ENCODE measurements at places on chromosomes 12 and 14. TPM values are rescaled to one million over a fixed set of nuclear protein-coding genes. Genes with fewer than 3 reads are reported as not detected.

GRCh38 chr12:6340032-6340638 is 1.7 kb downstream of the TNFRSF1A start:
- H3K36me3 ChIP-seq: peaks cover 6% of the 10 kb centered on the region
- H3K4me1 ChIP-seq: peaks cover 33% of the 10 kb centered on the region
- no peak for DNase-seq
- no peak overlapping the region for H3K27ac ChIP-seq

- no peak overlapping the region for H3K4me3 ChIP-seq
- no peaks in the 10 kb centered on the region for H3K36me3 ChIP-seq
- H3K27me3 ChIP-seq: no peaks in the 10 kb centered on the region
- no peak overlapping the region for H3K27ac ChIP-seq
- H3K4me1 ChIP-seq: peaks cover 6% of the 10 kb centered on the region
- DNase-seq: peak; percentile 56
These were observed 169.0 kb upstream of the EEA1 start for GRCh38 chr12:93098077-93098476.

DNA sequence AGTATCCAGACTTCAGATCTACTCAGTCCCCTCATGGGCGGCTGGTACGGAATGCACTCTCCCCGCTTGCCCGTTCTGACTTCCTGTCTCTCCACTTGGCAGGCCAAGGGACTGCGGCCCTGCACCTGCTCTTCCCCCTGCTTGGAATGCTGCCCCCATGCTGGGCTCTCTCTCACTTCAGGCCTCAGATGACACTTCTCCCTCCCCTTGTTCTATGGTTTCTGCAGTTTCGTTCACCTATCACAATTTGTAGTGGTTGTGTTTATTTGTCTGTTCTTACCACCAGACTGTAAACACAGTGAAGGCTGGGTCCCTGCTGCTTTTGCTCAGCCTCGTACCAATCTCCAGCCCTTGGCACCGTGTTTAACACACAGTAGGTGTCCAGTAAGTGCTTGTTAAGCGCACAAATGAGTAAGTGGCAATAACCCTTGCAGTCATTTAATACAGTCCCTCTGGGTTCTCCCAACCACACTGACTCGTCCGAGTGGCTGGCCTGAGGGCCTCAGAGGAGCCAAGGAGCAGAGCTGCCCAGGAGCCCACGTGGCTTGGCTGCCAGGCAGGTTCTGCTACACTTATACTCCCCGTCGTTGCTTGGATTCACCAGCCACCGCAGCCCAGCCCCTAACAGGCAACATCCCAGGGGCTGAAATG is 11.8 kb downstream of the SLC6A12 start:
- H3K4me3 ChIP-seq: no peak overlapping the region
- H3K36me3 ChIP-seq: no peaks in the 10 kb centered on the region
- H3K4me1 ChIP-seq: no peaks in the 10 kb centered on the region
- no peak overlapping the region for H3K27ac ChIP-seq
- no peak for DNase-seq

DNA sequence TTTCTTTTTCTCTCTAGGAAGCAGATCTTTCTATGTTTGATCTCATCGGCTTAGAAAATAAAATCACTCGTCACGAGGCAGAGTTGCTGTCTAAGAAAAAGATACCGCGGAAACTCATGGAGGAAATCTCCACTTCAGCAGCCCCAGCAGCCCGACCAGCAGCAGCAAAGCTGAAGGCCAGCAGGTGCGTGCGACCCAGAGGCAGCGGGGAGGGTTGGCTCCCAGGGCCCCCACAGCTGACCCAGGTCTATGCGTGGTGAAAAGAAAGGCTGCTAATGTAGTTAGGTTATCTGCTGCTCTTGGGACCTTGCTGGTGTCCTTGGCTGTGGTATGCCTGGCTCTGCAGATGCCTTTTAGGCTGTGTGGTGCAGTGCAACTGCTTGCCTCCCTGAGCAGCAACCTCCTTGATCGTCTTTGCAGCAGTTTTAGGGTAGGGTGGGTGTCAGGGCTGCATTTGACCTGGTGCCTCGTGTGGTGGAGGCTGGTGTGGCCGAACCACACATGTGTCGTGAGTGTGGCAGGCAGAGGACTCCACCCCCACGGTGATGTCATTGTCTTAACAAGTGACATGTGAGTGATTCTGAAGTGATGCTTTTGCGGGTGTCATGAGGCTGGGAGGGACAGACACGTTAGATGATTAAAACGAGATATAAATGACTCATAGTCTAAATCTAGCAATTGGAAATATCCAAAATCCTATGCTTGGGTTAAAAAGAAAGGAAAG is 68.6 kb downstream of the EP400 start:
- no peaks in the 10 kb centered on the region for H3K27me3 ChIP-seq
- H3K27ac ChIP-seq: no peak overlapping the region
- DNase-seq: no peak
- no peaks in the 10 kb centered on the region for H3K4me1 ChIP-seq
- peaks cover 44% of the 10 kb centered on the region for H3K36me3 ChIP-seq

DNA sequence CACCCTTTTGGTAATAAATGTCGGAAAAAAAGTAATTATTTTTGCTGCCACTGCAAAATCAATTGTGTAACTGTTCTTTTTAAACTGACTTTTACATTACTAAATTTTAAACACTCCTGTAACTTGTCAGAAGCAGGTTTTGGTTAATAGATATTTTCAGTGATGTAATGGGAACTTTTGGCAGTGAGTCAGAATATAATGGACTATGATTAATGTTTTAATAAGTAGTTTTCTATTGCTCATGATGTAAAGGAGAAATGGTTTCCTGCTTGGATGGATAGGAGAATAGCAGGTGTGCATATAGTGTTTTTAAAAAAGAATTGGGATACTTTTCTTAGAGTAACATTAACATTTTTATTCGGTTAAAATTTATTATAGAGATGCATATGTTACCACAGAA is 58.8 kb downstream of the TRMT5 start:
- no peak for DNase-seq
- H3K36me3 ChIP-seq: peaks cover 2% of the 10 kb centered on the region
- H3K27me3 ChIP-seq: no peaks in the 10 kb centered on the region
- H3K27ac ChIP-seq: no peak overlapping the region
- peaks cover 7% of the 10 kb centered on the region for H3K4me1 ChIP-seq

DNA sequence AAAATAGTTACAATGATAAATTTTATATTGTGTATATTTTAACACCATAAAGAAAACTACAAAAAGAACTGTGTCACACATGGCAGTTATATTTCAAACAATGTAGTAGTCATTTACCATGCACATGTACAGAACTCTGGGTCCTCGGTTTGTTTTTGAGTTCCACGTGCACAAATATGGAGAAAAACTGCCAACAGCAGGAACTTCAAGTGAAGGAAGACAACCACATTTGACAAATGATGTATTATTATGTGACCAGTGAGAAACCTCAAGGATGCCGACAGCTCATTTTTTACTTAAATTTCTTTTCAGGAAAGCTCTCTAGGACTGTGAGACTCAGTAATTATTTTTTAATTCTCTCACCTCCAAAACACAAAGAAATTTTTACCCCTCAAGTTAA is 244.2 kb upstream of the USP15 start:
- no peaks in the 10 kb centered on the region for H3K36me3 ChIP-seq
- no peak for DNase-seq
- H3K4me3 ChIP-seq: no peak overlapping the region
- H3K4me1 ChIP-seq: no peaks in the 10 kb centered on the region
- no peak overlapping the region for H3K27ac ChIP-seq
- H3K27me3 ChIP-seq: peaks cover 2% of the 10 kb centered on the region

IKZF4 gene
- 31.9 TPM for total RNA-seq

- no peak overlapping the region for H3K4me3 ChIP-seq
- DNase-seq: no peak
- peaks cover 23% of the 10 kb centered on the region for H3K27me3 ChIP-seq
- H3K4me1 ChIP-seq: no peaks in the 10 kb centered on the region
These were observed 38.4 kb downstream of the GALNT16 start for GRCh38 chr14:69298131-69299071.

GARIN6 gene
- total RNA-seq: not detected

DNA sequence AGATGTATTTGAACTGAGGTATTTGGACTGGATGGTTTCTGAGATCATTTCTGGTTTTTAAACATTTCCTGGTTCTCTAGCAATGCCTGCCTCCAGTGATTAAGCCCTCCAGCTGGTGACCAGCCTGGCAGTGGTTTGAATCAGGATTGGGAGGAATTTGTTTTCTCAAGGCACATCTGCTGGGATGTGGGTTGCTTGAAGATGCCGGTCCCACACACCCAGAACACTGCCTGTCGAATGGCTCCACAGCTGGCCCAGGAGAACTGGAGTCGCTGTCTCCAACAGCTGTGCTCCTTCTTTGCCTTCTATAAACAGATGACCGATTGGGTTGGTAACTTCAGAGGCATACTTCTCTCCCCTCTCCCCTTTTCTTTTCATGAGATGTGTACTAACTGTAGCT is 258.0 kb upstream of the DDHD1 start:
- no peaks in the 10 kb centered on the region for H3K36me3 ChIP-seq
- no peaks in the 10 kb centered on the region for H3K4me1 ChIP-seq
- H3K27ac ChIP-seq: no peak overlapping the region
- peaks cover 6% of the 10 kb centered on the region for H3K27me3 ChIP-seq

- peak overlapping the region; percentile 46 for H3K4me3 ChIP-seq
- DNase-seq: no peak
- H3K27me3 ChIP-seq: peaks cover 43% of the 10 kb centered on the region
- H3K4me1 ChIP-seq: peaks cover 14% of the 10 kb centered on the region
These were observed 669 bp upstream of the PKP2 start for GRCh38 chr12:32897281-32897610.

DNA sequence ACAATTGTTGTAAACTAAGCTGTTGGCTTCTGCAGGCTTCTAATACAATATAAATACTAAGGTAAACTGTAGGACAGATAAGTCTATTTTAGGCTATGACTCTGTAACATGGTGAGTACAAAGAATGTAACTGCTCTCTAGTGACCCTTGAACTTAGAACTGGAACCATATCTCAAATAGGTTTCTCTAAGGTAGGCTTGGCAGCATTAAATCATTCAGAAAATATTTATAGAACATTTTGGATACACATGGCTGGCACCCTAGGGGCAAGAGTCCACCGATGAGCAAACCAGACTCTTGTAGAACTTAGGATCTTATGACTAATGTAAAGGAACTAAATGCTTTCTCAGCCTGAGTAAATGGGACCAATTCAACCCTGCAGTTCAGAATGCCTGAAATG is 19.4 kb upstream of the SLC25A3 start:
- H3K4me1 ChIP-seq: no peaks in the 10 kb centered on the region
- no peak for DNase-seq
- H3K27ac ChIP-seq: no peak overlapping the region
- peaks cover 2% of the 10 kb centered on the region for H3K27me3 ChIP-seq
- H3K4me3 ChIP-seq: no peak overlapping the region

- no peak for DNase-seq
- peak overlapping the region; percentile 82 for H3K27ac ChIP-seq
- H3K27me3 ChIP-seq: no peaks in the 10 kb centered on the region
- H3K4me1 ChIP-seq: peaks cover 60% of the 10 kb centered on the region
- peak overlapping the region; percentile 57 for H3K4me3 ChIP-seq
These were observed 101.3 kb downstream of the LGMN start for GRCh38 chr14:92646952-92647796.

- H3K27ac ChIP-seq: no peak overlapping the region
- no peak overlapping the region for H3K4me3 ChIP-seq
- no peaks in the 10 kb centered on the region for H3K36me3 ChIP-seq
- no peaks in the 10 kb centered on the region for H3K27me3 ChIP-seq
- DNase-seq: no peak
- no peaks in the 10 kb centered on the region for H3K4me1 ChIP-seq
These were observed 170.4 kb downstream of the DAD1 start for GRCh38 chr14:22418631-22419030.

DNA sequence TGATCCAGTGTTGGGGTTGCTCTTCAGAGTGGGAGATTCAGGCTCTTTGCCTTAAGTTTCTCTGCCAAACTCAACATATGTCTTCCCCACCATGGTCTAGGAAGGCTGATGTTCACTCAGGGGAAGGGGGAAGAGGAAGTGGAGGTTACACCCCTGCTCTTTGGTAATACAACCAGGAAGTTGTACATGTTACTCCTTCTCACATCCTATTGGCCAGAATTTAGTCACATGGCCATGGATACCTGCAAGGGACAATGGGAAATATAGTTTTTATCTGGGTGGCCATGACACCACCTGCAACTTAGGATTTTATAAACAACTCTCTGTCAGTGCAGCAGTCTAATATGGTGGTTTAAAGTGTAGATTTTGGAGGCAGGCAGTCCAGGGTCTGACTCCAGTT is 150.9 kb downstream of the TBX5 start:
- DNase-seq: no peak
- no peak overlapping the region for H3K4me3 ChIP-seq

- H3K27ac ChIP-seq: no peak overlapping the region
- peaks cover 11% of the 10 kb centered on the region for H3K4me1 ChIP-seq
- DNase-seq: peak; percentile 3
These were observed 48.7 kb downstream of the NEUROD4 start for GRCh38 chr12:55068416-55069010.

OTX2 gene
- total RNA-seq: not detected

- no peak overlapping the region for H3K27ac ChIP-seq
- H3K4me1 ChIP-seq: no peaks in the 10 kb centered on the region
- no peak for DNase-seq
- no peaks in the 10 kb centered on the region for H3K36me3 ChIP-seq
- H3K27me3 ChIP-seq: peaks cover 2% of the 10 kb centered on the region
- no peak overlapping the region for H3K4me3 ChIP-seq
These were observed 96.9 kb downstream of the SLC15A4 start for GRCh38 chr12:128726886-128727285.

GRCh38 chr14:33350366-33350990 is 411.8 kb downstream of the NPAS3 start:
- H3K27ac ChIP-seq: no peak overlapping the region
- no peak for DNase-seq
- no peaks in the 10 kb centered on the region for H3K27me3 ChIP-seq
- no peaks in the 10 kb centered on the region for H3K36me3 ChIP-seq
- no peak overlapping the region for H3K4me3 ChIP-seq

- H3K36me3 ChIP-seq: peaks cover 19% of the 10 kb centered on the region
- no peaks in the 10 kb centered on the region for H3K4me1 ChIP-seq
- no peak for DNase-seq
- H3K27me3 ChIP-seq: no peaks in the 10 kb centered on the region
- H3K27ac ChIP-seq: no peak overlapping the region
These were observed 61.1 kb downstream of the COCH start for GRCh38 chr14:30935445-30935844.

SERPINA9 gene
- not detected for total RNA-seq

Measured in activated T-helper 1 cell treated with anti-CD3 and anti-CD28 coated beads, Interleukin-12 subunit alpha, Interleukin-12 subunit beta, Interleukin-2, Interleukin-4 antibody, amounts not matched to agents 30 ng/mL and 10 ng/mL and 1 ng/mL, durations not matched to agents 14 hours and 24 hours and 36 hours (primary cell).